ENCODE measurements at places on chromosomes 2 and 18.

GRCh38 chr2:238786379-238786778, 61.5 kb upstream of the TWIST2 start:
- no peaks in the 10 kb centered on the region for H3K27me3 ChIP-seq
- DNase-seq, result no peak
- no peak overlapping the region for H3K4me3 ChIP-seq
- H3K36me3 ChIP-seq, result no peaks in the 10 kb centered on the region
- H3K4me1 ChIP-seq, result no peaks in the 10 kb centered on the region
- no peak overlapping the region for H3K27ac ChIP-seq

GRCh38 chr2:80968450-80968849, 663.9 kb upstream of the LRRTM1 start:
- peaks cover 2% of the 10 kb centered on the region for H3K27me3 ChIP-seq
- no peaks in the 10 kb centered on the region for H3K36me3 ChIP-seq
- no peak overlapping the region for H3K27ac ChIP-seq
- H3K4me1 ChIP-seq, result no peaks in the 10 kb centered on the region
- H3K4me3 ChIP-seq, result no peak overlapping the region

DNA sequence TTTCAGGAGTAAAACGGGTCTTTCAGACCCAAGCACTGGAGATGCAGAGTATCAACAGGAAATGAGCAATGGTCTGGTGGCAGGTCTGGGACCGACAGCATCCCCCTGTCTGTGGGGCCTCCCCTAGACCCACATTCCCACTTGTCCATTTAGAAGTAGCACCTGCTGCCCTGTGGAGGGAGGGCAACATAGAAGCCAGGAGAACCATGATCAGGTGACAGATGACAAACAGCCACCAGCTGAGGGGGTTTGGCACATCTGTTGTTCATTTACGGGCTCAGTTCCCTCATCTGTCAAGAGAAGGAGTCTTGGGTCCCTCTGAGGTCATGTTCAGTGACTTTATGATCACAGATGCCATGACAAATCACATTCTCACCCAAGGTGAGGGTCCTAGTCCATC, 77.9 kb upstream of the SLC66A3 start:
- H3K4me1 ChIP-seq, result peaks cover 3% of the 10 kb centered on the region
- H3K4me3 ChIP-seq, result no peak overlapping the region
- no peaks in the 10 kb centered on the region for H3K36me3 ChIP-seq
- no peak for DNase-seq
- H3K27me3 ChIP-seq, result no peaks in the 10 kb centered on the region

DNA sequence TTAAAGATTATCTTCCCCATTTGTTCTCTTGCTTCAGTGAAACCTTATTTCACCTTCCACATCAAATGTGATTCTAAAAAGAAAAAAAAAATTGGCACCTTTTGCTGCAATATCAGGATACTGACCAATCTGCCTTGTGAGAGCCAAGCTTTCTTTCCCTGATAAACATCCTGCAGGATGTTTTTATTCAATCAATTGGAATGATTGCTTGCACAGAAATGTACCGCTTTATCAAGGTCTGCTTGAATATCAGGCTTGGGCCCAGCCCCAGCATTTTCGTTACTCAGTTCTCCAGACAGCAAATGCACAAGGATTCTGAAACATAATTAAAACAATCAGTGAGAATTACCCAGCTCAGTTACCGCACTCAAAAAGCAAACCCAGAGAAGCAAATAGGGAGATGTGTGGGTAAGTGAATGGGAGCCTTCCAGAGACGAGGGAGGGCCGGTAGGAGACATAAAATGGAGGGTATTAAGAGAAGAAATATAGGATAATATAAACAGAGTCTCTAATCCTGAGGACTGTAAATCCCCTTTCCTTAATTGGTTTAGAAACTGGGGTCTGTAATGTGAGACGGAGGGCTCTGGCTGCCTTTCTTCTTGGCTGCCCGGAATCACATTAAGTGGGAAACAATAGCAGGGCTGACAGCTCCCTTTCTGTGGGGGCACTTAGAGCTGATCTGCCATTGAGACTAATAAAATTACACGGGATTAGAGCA, 291.8 kb downstream of the ICOS start:
- H3K4me3 ChIP-seq, result no peak overlapping the region
- DNase-seq, result no peak

DNA sequence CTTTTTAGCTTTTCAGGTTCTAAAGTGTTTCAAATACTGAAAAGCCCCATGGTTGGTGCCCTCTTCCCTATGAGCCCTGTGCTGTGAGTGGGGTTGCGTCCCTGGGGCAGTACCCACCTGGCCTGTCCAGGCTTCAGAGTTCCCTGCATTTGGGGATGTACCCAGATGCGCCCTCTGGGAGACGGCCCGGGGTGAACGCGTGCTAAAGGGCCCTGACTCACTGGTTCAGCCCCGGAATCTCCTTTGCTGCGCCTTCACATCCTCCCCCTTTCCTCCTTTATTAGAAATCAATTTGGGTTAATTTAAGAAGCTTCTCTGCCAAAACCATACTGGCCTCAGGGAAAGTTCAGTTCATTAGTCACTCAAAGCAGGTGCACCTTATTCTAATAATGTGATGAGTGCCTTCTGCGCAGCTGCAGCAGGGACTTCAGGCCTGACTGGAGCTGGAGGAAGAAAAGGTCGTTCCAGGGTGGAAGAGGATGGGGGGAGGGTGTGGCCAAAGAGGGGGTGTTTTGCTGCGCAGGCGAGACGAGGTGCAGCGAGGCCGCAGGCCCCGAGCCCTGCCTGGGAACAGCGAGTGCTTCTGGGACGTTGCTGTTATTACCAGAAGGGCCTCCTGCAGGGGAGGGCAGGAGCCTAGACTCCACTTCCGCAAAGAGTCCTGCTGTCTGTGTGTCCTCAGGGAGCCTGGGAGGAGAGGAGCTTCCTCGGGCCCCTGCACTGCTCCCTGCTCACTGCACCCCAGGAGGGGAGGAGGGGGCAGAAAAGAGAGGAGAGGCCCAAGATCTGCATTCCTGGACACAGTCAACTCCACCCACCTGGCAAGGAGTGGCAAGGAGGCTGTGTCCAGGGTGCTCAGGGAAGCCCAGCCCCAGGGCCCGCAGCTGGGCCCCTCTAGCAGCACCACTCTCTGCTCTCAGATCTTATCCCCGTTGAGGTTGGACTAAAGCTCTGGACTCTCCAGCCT, 223.2 kb upstream of the PXDN start:
- no peaks in the 10 kb centered on the region for H3K4me1 ChIP-seq
- H3K27ac ChIP-seq, result no peak overlapping the region
- no peak for DNase-seq
- no peaks in the 10 kb centered on the region for H3K27me3 ChIP-seq
- no peak overlapping the region for H3K4me3 ChIP-seq

DNA sequence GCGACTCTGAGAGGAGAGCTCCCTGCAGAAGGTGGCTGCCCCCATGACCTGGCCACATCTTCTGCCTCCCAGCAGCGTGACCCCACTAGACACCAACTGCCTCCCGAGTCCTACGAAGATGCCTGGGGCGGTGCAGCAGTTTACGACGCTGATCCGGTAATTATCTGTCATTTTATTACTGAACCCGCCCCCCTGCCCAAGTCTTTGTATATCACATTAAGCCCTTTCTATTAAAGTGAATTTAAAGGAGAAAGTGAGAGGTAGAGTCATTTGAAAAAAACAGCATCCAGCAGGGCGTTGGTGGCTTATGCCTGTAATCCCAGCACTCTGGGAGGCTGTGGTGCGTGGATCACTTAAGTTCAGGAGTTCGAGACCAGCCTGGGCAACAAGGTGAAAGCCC, 33.4 kb downstream of the ABCG8 start:
- H3K4me1 ChIP-seq, result no peaks in the 10 kb centered on the region
- no peak overlapping the region for H3K27ac ChIP-seq
- no peak for DNase-seq

DNA sequence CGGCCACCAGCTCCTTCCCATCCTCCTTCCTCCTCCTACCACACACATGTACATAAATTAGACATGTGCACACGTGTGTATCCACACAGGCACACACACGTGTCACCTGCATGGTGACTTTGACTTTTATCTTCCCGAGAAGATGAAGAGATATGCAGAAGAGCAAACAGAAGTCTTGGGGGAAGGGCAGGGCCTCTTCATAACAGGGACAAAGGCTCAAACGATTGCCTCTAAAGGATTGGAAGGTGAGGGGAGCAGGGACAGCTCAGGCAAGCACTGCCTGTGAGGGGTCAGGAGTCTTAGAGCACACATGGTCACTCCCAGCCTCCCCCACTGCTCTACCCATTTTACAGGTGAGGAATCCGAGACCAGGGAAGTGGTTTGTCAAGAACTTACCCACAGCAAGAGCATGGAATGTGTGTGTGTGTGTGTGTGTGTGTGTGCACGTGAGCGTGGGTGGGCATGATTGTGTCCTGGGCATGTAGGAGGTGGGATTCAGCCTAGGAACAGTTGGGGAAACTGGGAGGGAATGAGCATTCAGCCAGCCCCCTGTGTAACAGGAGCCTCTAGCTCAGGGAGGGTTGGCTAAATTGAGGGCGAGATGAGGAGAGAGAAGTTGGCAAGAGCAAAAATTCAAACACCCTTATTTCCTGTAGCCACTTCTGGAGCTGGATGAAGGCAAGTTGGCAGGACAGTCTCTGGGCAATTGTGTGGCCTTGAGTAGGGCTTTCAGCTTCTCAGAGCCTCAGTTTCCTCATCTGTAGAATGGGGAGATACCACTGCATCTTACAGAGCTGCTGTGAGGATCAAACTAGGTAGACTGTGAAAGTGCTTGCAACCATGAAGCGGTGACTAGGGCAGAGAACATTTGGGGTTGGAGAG, 24.2 kb downstream of the CIB4 start:
- no peak overlapping the region for H3K27ac ChIP-seq
- DNase-seq, result no peak
- no peaks in the 10 kb centered on the region for H3K27me3 ChIP-seq
- H3K36me3 ChIP-seq, result no peaks in the 10 kb centered on the region

DNA sequence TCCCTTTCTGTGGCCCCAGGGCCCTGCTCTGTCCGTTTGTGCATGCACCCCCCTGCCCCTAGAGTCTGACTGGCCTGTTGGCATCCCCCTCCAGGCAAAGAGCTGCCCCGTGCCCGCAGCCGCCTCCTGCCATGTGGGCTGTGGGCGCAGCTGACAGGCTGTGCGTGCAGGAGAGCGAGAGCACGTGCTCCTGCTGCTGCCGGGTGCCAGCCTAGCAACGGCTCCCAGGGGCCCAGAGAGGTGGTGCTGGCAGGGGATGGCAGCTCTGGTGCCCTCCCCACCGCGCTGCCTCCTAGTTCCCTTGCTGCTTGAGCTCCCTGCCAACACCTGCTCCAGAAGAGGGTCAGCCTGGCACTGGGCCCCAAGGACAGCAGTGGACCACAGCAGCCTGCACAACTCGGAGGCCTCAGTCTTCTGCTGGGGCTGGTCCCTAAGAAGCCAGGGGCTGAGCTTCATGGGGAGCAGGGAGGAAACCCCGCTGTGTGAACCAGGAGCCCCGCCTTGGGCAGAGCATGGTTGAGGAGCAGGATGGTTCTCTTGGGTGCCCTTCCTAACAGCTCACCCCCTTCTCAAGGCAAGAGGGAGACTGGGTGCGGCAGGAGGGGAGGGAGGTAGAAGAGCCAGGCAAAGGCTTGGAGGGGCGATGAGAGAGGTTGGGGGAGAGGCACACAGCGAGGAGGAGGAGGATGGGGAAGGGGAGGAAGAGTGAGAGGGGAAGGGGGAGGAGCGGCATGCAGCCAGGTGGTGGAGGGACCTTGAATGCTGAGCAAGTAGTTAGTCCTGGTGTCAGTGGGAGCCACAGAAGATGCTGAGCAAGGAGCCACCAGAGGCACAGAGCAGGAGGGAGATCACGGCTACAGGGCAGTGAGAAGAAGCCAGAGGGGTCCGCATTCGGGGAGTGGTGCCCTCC, 23.8 kb upstream of the PTMA start:
- no peak for DNase-seq
- no peak overlapping the region for H3K4me3 ChIP-seq
- no peaks in the 10 kb centered on the region for H3K27me3 ChIP-seq
- H3K36me3 ChIP-seq, result no peaks in the 10 kb centered on the region

GRCh38 chr2:177348733-177349693, 43.6 kb upstream of the AGPS start:
- H3K36me3 ChIP-seq, result no peaks in the 10 kb centered on the region
- H3K27me3 ChIP-seq, result no peaks in the 10 kb centered on the region
- no peak overlapping the region for H3K27ac ChIP-seq
- peaks cover 9% of the 10 kb centered on the region for H3K4me1 ChIP-seq

DNA sequence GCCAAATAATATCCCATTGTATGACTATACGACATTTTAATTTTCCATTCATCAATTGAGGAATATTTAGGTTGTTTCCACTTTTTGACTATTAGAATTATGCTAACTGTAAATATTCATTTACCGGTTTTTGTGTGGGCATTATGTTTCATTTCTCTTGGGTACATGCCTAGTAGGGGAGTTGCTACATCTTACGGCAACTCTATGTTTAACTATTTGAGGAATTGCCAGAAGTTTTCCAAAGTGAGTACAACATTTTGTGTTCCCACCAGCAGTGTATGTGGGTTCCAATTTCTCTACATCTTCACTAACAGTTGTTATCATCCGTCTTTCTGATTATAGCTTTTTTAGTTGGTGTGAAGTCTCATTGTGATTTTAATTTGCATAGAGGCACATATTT, 1.6 kb upstream of the KDSR start:
- H3K4me3 ChIP-seq, result peak overlapping the region; percentile 100
- no peaks in the 10 kb centered on the region for H3K27me3 ChIP-seq
- no peaks in the 10 kb centered on the region for H3K36me3 ChIP-seq
- no peak overlapping the region for H3K27ac ChIP-seq
